Ureter (tissue), 1 donor: ENCODE measurements at places on chromosomes 11 and 22. TPM values are rescaled to one million over a fixed set of nuclear protein-coding genes. Genes with fewer than 3 reads are reported as not detected.

The KCNK4 gene
- total RNA-seq, result not detected

The SLC29A2 gene
- 13.0 TPM for total RNA-seq

- DNase-seq, result no peak
Observed at GRCh38 chr22:27463121-27463660, 338.4 kb downstream of the MN1 start.

DNA sequence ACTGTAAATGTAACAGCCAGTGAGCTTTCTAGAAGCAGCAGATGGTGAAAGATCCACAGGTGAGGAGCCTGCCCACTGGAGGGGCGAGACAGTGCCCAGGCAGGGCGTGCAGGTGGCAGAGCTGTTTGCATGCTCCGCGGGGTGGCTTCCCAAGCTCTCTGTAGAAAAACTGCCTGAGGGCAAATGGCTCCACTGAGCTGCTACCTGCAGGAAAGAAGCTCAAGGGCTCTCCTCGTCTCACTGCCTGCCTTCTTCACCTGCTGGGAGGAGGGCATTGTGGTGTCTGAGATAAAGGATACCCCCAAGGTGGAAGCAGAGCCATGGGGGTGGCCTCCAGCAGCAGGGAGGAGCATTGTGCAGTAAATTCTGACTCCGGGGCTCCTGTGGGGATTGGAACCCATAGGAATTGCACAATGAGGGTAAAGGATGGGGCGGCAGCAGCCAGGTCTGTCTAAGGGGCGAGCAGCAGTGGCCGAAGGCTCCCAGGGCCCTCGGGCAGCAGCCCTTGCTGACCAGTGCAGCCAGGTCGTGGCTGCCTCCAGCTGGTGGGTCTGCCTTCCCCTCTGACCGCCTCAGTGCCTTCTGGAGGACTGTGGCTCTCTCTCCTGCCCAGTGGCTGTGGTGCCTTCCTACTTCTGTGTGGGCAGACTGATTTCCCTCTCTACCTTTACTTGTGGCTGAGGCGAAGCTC is 28.0 kb upstream of the CABP7 start:
- DNase-seq, result no peak

DNA sequence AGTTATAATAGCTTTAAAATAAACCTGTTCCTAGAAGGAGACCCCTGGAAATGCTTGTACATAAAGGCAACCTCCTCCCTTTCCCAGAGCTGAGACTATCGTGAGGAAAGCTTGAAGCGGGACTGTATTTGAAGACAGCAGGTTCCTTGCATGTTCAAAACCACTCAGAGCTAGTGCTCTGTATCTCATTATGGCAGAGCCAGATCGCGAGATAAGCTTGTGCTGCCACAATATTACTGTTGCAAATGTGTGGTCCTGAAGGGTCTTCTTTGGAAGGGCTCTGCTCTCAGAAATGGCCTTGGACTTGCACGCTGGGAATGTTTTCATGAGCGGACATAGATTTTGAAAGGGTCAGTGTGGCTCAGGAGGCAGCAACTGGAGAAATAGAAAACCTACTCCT is 168.2 kb downstream of the KIRREL3 start:
- no peak for DNase-seq

GRCh38 chr22:39098026-39098425 is 982 bp downstream of the APOBEC3H start:
- DNase-seq, result no peak

GRCh38 chr11:29009426-29009825 is 901.2 kb downstream of the METTL15 start:
- DNase-seq, result no peak

DNA sequence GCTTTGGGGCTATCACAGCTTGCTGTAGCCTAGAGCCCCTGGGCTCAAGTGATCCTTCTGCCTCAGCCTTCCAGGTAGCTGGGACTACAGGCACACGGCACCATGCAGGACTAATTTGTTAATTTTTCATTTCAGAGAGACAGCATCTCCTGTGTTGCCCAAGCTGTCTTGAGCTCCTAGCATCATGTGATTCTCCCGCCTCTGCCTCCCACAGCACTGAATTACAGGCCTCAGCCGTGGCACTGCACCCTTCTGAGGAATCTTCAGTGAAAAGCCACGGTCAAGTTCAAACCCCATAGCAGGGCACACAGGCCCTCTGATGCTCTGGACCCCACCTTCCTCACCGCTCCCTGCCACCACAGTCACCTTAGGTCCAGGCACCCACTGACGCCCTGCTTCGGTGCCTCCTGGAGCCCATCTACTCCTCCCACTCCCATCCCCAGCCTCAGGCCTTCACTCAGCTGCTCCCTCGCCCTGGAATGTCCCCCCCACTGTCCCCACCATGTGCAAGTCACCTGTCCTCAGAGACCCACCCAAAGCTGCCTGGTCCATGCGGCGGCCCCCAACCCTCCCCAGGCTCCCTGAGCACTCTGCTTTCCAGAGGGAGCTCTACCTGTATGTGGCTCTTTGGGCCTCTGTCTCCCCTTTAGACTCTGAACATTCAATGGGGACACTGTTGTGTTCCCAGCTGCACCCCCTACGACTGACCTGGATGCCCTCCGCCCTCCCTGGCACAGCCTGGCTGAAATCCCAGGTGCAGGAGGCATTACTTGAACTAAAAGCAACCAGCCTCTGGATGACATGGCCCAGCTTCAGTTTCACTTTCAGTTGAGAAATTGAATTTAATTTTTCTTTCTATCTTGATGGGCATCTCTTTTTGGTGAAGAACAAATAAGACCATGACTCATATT is 1.6 kb downstream of the APOL2 start:
- DNase-seq, result peak; percentile 44

GRCh38 chr22:28560046-28560742 is 119.4 kb downstream of the TTC28 start:
- DNase-seq, result no peak

DNA sequence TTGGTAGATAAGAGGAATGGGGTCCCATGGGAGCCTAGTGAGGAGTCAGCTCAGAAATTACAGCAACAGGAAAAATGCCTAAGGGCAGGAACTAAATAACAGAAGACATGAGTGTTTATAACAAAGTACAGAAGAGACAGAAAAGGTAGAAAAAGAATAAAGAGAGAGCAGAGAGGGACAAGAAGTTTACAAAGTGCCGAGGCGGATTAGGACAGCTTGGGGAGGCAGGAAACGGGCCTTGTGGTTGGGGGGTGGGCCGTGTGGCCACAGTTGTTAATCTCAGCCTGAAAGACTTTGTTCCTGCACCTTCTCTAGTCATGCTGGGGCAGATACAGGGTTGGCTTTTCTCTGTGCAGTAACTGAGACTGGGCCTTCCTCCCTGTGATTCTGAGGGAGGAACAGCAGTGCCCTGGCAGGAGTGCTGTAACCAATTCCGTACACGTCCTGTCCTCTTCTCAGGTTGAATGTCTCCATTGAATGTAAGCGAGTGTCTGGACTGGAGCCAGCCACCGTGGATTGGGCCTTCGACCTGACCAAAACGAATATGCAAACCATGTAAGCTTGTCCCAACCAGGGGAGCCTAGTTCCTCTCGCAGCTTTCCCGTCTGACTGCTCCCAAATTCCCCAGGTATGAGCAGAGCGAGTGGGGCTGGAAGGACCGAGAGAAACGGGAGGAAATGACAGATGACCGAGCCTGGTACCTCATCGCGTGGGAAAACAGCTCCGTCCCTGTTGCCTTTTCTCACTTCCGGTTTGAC is 13.2 kb downstream of the NAA40 start:
- no peak for DNase-seq

- DNase-seq, result no peak
Observed at GRCh38 chr11:35553831-35554230, 28.4 kb upstream of the PAMR1 start.

GRCh38 chr11:34302046-34302921 is 55.5 kb downstream of the ABTB2 start:
- DNase-seq, result no peak

DNA sequence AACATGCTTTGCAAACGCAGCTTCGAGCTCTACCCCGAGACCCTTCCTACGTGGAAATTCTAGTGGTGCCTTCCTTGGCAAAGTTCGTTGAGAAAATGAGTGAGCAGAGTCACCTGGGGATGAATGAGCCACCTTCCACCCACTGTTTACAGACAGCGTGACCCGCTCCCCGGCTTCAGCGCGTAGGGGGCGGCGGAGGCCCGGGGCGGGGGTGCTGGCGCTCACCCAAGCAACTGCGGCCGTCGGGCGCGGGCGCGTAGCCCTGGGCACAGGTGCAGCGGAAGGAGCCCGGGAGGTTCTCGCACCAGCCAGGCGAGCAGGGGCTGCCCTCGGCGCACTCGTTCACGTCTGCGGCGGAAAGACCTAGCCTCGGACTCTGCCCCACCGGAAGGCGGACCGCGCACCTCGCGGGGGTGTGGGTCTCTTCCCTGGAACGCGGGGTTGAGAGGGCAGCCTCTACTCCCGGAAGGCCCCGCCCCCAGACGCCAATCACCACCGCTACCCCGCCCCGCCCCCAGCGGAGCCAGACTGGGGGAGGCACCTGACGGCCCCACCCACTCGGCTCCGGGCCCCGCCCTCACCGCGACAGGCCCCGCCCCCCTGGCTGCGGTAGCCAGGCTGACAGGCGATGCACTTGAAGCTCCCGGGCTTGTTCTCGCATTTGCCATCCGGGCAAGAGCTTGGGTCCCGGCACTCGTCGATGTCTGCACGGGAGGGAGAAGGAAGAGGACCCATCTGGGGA is 11.8 kb downstream of the LTBP3 start:
- DNase-seq, result peak; percentile 93
